ENCODE measurements at places on chromosomes 11 and 22. TPM values are rescaled to one million over a fixed set of nuclear protein-coding genes. Genes with fewer than 3 reads are reported as not detected.

Gene C11orf87
- total RNA-seq: 0.08 TPM

- no peak for DNase-seq
Measured at GRCh38 chr11:9025101-9025850, 21.5 kb upstream of the NRIP3 start.

Gene BRD1
- 21.2 TPM for total RNA-seq

Gene MS4A7
- not detected for total RNA-seq
